ENCODE measurements at places on chromosomes 6 and 20. TPM values are rescaled to one million over a fixed set of nuclear protein-coding genes. Genes with fewer than 3 reads are reported as not detected.

Gene OR2H2
- not detected for total RNA-seq

Gene CALHM6
- total RNA-seq: 3.9 TPM

Gene NKX2-4
- total RNA-seq: not detected

Gene GPR6
- total RNA-seq: 0.74 TPM

Gene SLC18B1
- total RNA-seq: 10.8 TPM

Gene TMEM217
- total RNA-seq: 0.49 TPM

Gene SRC
- 28.3 TPM for total RNA-seq

Gene TCP11
- 0.25 TPM for total RNA-seq

Gene FOXQ1
- total RNA-seq: 1.7 TPM

Gene HCRTR2
- 13.3 TPM for total RNA-seq

Gene SLC17A1
- not detected for total RNA-seq

Gene SOBP
- total RNA-seq: 58.0 TPM

Gene ZFP64
- 6.9 TPM for total RNA-seq

Gene ZC2HC1B
- not detected for total RNA-seq

Gene DEFB116
- total RNA-seq: not detected

Gene SLC22A2
- total RNA-seq: 0.74 TPM

Gene RIPOR2
- 21.4 TPM for total RNA-seq

Gene DACT2
- 1.7 TPM for total RNA-seq

Gene PSMB9
- total RNA-seq: 0.74 TPM

Gene PLEKHG1
- total RNA-seq: 11.8 TPM

Gene SLC22A1
- total RNA-seq: not detected

Gene TMC2
- 3.4 TPM for total RNA-seq

Gene FNDC11
- total RNA-seq: 4.4 TPM

Gene KHDC1
- 2.7 TPM for total RNA-seq

Gene SCRT2
- 4.7 TPM for total RNA-seq

Gene TINAG
- 0.25 TPM for total RNA-seq

Gene EYA4
- total RNA-seq: 0.25 TPM

Gene VWA7
- 0.98 TPM for total RNA-seq

Gene LTA
- not detected for total RNA-seq

Gene DDO
- total RNA-seq: 0.25 TPM

Gene PRICKLE4
- 0.49 TPM for total RNA-seq

Gene APOM
- 0.98 TPM for total RNA-seq

Gene MOG
- total RNA-seq: 0.25 TPM

Gene OR2H1
- total RNA-seq: not detected

Gene IL17A
- not detected for total RNA-seq

Gene RRP36
- total RNA-seq: 35.9 TPM

Gene DDX43
- 0.25 TPM for total RNA-seq

Gene PRDM1
- total RNA-seq: 1.7 TPM

Gene DEK
- total RNA-seq: 97.9 TPM

Gene EPHA7
- 36.4 TPM for total RNA-seq

Gene CD93
- 11.3 TPM for total RNA-seq

Gene OPRM1
- 0.98 TPM for total RNA-seq

Gene PI3
- total RNA-seq: not detected

Gene PHACTR1
- 45.5 TPM for total RNA-seq

Gene HLA-DQB1
- not detected for total RNA-seq

Gene UNC5CL
- 0.25 TPM for total RNA-seq

Gene NCOA6
- total RNA-seq: 36.6 TPM

Measured in temporal lobe (tissue), 4 donors.